NCI-H748 treated with DMSO at 0.1 percent for 48 hours (cell line): ENCODE measurements at places on chromosomes 11 and 22.

DNA sequence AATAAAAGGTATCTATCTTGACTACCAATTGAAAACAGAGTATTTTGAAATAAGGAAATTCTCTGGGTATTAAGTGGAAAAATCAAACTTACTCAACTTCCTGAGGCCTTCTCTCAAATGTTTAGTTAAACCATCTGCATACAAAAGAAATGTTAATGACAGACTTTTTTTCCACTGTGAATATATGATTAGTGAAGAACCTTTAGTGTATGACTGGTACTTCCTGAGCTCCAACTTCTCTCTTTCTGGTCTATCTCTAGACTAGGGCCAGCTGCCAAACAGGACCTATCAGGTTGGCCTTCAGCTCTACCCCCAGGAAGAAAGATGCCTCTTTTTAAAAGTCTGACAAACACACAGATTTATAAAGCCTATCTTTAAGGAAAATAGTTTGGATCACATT is 68.8 kb upstream of the SCUBE2 start:
- no peak for DNase-seq

DNA sequence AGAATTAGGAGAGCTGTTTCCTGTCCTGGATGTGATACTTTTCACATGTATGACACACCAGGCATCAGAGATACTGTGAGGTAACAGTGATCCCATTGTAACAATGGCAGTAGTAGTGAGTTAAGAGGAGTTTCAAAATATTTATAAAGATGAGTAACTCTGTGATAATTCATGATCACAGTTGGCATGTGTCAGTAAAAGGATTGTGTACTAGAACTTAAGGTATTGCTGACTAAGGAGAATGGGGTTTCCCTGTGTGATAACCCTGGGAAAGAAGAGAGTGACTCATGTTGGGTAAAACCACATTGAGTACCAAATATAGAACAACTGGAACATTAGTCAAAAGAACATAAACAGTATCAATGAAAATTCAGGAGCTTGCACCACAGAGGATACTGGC is 22.9 kb upstream of the SLC5A1 start:
- no peak for DNase-seq

DNA sequence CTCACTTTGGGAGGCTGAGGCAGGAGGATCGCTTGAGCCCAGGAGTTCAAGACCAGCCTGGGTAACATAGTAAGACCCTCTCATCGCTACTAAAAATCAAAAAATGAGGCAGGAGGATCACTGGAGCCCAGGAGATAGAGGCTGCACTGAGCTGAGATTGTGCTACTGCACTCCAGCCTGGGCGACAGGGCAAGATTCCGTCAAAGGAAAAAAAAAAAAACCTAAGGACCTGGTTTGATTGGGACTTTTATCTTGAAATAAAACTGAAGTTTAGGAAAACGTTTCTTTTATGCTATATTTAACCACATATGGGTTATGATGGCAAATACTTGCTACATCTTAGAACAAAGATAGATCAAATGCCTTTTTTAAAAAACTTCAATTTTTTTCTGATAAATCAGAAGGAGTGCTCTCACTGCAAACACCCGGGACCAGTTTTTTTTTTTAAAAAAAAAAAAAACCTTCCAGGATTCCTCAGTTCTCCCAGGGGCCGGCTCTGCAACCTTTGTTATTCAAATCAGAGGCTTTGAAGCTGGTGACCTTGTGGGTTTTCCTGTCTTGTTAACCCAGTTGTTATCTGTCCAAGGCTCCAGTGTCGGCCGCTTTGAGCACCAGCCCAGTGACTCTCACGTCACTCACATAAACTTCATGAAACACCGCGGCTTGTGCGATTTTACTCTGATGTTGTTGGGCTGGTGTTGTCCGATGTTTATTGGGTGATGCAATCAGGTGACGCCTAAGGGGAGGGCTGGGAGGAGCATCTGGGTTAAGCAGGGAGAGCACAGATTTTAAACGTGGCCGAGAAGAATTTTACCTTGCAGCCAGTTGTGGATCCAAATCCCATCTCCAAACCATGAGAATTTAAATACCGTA is 24.7 kb upstream of the SLC22A12 start:
- DNase-seq = peak; percentile 15

- DNase-seq = no peak
Observed at GRCh38 chr22:20095521-20095920, 15.5 kb downstream of the DGCR8 start.

- DNase-seq = no peak
Observed at GRCh38 chr11:122809866-122810265, 28.4 kb upstream of the CRTAM start.

DNA sequence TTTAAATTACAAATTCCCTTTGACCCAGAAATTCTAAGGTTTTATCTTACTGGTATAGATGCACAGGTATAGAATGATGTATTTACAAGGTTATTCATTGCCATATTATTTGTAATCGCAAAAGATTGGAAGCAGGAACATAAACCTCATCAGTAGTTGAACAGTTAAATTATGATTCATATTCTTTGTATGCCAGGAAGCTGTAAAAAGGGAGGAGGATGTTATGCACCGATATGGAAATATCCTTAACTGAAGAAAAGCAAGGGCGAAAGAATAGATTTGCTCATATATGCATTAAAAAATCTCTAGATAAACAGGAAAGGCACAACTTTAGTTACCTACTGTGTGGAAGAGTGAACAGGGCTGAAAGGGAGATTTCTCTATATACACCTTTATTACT is 36.7 kb downstream of the PPFIA1 start:
- DNase-seq = no peak

GRCh38 chr11:84549217-84549616 is 1077.9 kb downstream of the DLG2 start:
- no peak for DNase-seq

- no peak for DNase-seq
Observed at GRCh38 chr11:80309301-80309700, 868.5 kb upstream of the TENM4 start.

- DNase-seq = no peak
Observed at GRCh38 chr11:63530021-63530420, 6.6 kb upstream of the PLAAT4 start.

DNA sequence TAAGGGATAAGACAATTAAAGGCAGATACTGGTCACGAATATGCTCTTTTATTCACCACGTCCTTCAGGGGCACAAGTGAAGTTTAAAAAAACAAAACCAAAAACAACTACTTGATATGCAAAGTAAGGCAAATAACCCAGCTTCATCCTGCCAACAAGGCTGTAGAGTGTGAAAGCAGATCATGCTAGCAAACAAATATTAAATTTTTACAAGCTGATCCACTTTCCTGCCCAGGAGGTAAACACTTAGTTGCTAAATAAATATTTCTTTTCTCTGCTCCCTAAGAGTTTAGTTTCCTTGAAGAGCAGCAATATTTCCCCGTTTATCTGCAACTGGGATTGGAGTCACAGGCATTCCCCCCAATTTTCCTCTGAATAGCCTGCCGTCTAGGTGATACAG is 300.2 kb downstream of the LARGE1 start:
- no peak for DNase-seq

DNA sequence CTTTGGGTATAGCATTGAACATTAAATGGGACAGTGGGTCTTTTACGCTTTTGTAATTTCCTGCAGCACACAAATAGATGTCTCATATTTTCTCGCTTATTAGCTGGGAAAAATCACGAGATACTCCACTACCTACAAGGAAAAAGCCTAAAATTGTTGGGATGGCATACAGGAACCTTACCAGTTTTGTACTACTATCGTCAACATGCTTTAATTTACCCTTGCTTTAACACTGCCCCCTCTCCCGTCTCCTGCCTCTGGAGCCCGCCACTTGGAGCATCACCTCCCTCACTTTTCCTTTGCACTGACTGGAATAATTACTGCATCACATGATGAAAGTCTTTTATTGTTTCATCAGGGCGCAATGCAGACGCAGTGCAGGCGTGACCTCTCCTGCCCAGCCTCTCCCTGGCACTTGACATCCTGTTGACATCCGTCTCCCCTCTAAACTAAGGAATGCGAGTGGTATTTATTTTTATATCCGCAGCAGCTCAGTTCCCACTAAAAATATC is 1.0 kb upstream of the FNBP4 start:
- peak; percentile 81 for DNase-seq

- no peak for DNase-seq
Observed at GRCh38 chr11:65471447-65471891, 27.4 kb upstream of the MALAT1 start.

- no peak for DNase-seq
Observed at GRCh38 chr11:69801513-69802335, 17.5 kb downstream of the FGF3 start.

DNA sequence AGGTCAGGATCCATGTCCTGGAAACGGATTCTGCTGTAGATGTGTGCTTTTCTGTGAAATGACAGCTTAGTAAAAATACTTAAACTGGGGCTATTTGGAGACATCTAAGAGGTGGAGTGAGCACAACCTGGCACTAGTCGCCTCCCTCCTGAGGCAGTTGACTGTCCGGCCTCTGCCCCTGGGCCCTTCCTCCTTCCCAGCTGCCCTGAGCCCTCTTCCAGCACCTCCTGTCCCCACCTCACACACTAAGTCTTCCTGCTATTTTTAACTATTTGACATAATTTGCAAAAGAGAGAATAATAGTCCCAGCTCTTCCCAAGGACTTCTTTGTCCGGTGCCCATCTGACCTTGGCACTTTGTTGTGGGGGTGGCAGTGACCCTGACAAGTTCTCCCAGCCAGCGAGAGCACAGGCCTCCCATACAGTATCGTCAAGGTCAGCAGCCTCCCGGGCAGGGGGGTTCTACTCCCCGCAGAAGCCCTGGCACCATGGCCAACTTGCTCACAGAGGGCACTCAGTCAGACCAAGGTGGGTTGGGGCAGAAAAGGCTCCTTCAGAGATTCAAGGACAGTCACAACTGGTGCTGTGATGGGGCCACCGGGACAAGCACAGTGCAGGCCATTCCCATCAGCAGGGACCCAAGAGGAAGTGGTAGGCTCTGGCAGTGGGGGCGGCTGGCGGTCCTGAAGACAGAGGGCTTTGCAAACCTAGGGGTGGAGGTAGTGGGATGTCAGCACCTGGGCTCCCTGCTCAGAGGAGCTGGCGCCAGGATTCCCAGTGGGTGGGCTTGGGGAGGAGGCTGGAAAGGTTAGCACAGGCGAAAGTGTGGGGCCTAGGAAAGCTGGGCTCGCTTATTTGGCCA is 5.5 kb upstream of the NEAT1 start:
- no peak for DNase-seq

DNA sequence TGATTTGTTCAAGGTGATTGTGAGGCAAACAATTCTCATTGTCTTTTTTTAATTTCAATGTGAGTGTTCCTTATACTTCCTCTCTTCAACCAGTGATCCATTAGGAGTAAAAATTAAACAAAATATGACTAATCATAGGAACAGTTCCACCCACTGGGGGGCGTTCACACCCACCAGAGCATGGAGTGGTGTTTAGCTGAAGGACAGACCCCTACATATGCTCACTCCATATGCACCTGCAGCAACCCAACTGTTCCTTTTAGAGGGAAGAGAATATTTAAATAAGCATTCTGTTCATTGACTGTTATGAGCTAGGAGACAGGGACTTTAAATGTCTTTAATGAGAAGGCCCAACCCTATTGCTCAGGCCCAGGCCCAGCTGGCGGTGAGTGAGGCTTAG is 78.7 kb upstream of the DRD2 start:
- DNase-seq = no peak

DNA sequence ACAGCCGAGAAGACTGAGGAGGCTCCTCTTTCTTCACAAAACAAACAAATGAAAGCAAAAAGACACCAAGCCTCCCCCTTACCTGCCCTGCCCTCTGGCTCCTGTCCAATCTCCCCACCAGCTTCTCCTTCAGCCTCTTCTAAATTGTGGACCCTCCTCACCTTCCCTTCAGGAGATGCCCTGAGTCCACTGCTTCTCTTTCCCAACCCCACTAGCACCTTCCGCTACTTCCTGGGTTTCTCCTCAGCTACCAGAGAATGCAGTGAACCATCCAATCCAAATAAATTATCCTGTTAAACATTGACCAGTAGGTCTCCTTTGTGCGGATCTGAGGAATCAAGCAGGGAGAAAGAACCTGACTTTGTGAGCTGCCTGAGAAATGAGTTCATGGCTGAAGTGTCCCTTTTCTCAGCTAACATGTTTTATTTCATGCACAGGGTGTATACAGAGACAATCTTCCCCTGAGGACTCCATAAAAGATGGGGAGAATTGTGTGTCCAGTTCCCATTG is 63.2 kb upstream of the VPREB1 start:
- DNase-seq = no peak
